A172 (cell line): ENCODE measurements at places on chromosomes 4 and X. TPM values are rescaled to one million over a fixed set of nuclear protein-coding genes. Genes with fewer than 3 reads are reported as not detected.

DNA sequence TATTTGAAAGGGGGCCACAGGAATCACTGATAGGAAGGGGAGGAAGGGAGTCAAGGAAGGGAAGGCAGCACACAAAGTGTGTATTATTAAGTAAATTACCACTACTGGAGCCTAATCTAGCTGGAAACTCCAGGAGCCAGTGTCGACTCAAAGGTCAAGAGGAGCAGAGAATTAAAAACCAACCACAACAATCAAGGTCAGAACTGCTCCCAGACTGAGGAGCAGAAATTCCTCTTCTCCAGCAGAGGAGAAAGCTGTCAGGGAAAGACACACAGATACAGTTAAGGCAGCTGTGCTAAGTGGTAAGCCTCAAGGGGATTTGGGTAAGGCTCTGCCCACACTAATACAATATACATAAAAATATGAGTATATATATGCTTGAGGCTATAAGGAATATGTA lies 87.5 kb upstream of the PTPN13 start:
- no peak for DNase-seq

- peak; percentile 22 for DNase-seq
Observed at GRCh38 chrX:9341291-9342201, 123.3 kb upstream of the TBL1X start.

- DNase-seq: peak; percentile 60
Observed at GRCh38 chr4:102438396-102439235, 62.5 kb upstream of the NFKB1 start.

- no peak for DNase-seq
Observed at GRCh38 chr4:10082047-10082446, 34.6 kb downstream of the WDR1 start.

DNA sequence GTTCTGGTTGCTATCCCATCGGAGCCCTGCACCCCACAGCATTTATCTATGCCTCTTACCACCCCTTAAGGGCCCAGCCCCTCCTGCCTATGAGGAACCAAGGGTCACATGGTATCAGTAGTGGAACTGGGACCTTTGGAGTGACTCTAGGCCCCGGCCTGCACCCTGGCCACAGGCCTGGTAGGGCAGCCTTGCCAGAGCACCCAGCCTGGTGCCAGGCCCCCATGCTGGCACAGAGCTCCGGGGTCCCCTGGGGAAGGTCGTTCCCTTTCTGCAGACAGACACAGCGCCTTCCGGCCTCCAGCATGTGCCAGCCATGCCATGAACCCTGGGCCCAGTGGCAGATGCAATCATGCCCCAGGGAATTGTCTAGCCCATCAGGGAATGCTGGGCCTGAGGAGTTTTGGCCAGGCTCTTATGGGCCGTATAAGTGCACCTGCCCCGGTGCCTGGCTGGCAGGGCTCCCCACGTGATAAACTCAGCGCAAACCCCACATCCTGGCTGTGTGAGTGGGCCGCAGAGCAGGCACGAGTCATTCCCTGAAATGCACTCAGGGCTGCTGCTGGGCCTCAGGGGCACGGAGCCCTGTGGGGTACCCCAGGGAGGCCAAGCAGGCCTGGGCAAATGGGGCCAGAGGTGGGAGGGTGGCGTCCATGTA lies 19.8 kb upstream of the ADD1 start:
- DNase-seq: no peak

- no peak for DNase-seq
Observed at GRCh38 chr4:186724864-186725468, 1.3 kb upstream of the FAT1 start.

- peak; percentile 70 for DNase-seq
Observed at GRCh38 chrX:10156199-10157031, at the start of gene CLCN4. TSS of gene CLCN4 (plus strand) at chrX:10156975. CDS start at chrX:10185033, 28,058 bp downstream.

DNA sequence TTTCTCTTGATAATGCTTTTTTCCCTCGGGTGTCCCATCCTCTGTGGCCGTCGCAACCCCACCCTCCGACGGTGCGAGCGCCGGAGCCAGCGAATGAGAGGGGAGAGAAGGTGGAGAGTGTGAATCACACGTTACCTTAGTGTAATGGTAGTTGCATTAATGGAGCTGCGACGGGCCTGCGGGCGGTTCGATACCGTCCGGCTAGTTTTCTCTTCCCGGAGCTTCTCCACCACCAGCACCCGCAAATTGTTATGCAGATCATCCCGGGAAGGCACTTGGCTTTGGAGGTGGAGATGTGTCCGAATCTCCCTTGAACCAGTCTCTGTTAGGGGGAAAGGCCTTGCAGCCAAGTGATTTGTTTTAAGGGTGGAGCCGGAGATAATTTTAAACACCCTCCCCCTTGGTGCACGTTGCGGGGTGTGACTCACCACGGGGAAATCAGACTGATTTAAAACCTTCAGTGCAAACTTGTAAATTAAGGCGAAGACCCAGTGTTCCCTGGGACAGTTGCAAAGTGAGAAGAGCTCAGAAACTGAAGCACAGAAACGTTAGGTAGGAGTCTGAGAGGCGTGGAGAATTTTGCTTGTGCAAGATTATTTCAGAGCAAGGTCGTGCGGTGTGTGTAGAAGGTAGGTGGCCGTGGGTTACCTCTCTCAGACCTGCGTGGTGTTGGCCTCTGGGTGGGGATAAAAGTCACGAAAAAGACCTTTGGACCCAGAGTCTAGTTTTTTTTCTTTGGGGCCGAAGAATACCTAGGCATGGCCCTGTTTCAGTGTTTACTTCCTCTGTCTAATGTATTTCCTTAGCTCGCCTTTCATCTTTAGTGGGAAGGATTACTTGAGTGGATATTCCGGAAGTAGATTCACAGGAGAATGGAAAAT lies 1.3 kb downstream of the AFF1 start:
- DNase-seq: peak; percentile 75

- DNase-seq: no peak
Observed at GRCh38 chr4:147799986-147800555, 68.2 kb downstream of the ARHGAP10 start.

The GK gene
- 13.8 and 17.6 TPM in 2 replicates for total RNA-seq

The MAGEE2 gene
- not detected in 2 replicates for total RNA-seq

The HEPH gene
- not detected in 2 replicates for total RNA-seq

The FAM9B gene
- not detected in 2 replicates for total RNA-seq

The ODAPH gene
- not detected in 2 replicates for total RNA-seq

The CTAG2 gene
- total RNA-seq: not detected in 2 replicates

The SSR4 gene
- 227 and 287 TPM in 2 replicates for total RNA-seq
